ENCODE measurements at places on chromosomes 6 and 20.

GRCh38 chr6:148827416-148828045, 80.7 kb downstream of the UST start:
- no peaks in the 10 kb centered on the region for H3K27me3 ChIP-seq
- no peak overlapping the region for H3K4me3 ChIP-seq
- DNase-seq, result no peak
- H3K4me1 ChIP-seq, result peaks cover 4% of the 10 kb centered on the region
- no peaks in the 10 kb centered on the region for H3K36me3 ChIP-seq

DNA sequence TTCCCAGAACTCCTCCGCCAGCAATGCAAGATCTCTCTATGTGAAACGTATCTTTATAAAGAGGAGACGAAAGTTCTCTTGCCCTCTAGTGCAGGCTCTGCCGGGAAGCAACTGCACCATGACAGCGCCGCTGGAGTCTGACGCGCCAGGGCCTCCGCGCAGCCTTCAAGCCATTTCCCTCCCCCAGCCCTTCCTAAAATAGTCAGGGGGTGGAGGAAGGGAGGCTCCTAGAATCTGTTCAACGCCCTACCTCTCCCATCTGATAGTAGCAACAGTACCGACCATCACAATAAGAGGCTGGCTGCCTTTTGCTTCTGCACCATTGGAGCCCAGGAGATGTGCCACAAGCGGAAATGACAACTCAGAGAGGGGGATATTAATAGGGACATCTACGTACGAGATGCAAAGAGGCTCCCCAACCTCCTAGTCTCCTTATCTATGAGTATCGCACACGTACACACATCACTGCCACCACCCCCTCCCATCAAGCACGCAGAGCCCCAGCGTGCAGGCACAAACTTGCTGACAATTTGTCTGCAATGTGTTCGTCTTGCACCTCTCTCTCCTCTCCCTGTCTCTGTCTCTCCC, 1.0 kb downstream of the SYNE1 start:
- H3K27me3 ChIP-seq, result peaks cover 36% of the 10 kb centered on the region
- peaks cover 5% of the 10 kb centered on the region for H3K4me1 ChIP-seq
- H3K4me3 ChIP-seq, result peak overlapping the region; percentile 77
- no peaks in the 10 kb centered on the region for H3K36me3 ChIP-seq
- H3K27ac ChIP-seq, result no peak overlapping the region

GRCh38 chr20:35156978-35157377, 9.8 kb upstream of the EDEM2 start:
- DNase-seq, result no peak
- no peaks in the 10 kb centered on the region for H3K27me3 ChIP-seq
- H3K4me3 ChIP-seq, result no peak overlapping the region
- H3K27ac ChIP-seq, result no peak overlapping the region
- no peaks in the 10 kb centered on the region for H3K4me1 ChIP-seq

- no peak overlapping the region for H3K4me3 ChIP-seq
- no peaks in the 10 kb centered on the region for H3K27me3 ChIP-seq
- H3K4me1 ChIP-seq, result peaks cover 16% of the 10 kb centered on the region
- DNase-seq, result no peak
- peaks cover 57% of the 10 kb centered on the region for H3K36me3 ChIP-seq
Observed at GRCh38 chr6:20487669-20488375, 46.4 kb upstream of the CDKAL1 start.

DNA sequence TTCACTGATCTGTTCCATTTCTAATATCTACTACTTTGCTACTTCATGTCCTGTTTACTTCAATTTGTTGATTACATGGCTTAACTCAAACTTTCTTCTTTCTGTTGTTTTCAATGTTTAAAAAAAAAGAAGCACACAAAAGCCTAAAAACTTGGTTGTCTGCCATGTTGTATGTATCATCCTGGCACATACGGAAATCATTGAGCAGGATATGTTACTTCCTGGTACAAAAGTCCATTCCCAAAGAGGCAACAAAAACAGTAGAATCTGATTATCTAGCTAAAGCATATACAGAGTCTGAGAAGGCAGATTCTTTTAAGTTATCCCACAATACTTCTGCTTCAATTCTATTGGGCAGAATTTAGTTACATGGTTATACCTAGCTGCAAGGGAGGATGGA, 14.5 kb upstream of the COL12A1 start:
- H3K27me3 ChIP-seq, result peaks cover 4% of the 10 kb centered on the region
- H3K27ac ChIP-seq, result no peak overlapping the region
- DNase-seq, result no peak

DNA sequence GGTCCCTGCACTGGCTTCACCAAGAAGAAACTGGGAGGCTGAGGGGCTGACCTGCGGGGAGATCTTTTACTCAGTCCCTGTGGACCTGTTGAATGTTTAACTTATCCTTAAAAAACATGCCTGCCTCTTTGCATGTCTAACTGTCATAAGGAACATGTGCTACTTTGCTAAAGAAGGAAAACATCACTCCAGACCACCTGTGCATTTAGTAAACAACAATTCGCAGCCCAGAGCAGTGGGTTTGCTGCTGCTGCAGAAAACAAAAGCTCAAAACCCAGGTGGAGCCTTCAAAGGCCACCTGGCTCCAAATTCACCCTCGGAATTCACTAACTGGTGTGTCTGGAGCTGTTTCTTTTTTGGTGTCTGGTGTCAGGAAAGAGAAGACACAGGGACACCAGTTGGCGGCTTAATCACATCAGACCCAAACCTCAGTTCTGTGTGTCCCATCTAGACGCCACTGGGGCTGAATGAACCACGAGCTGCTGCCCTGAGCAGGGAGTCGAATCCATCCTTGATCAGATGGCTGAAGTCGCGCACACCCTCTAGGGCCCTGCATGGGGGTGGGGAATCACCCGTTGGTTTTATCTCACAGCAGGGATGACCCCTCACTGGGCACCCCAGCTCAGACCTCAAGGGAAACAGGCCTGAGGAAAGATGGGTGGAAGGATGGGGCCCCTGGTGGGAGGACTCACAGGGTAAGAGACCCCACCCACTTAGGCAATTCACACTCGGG, 344.3 kb downstream of the PREX1 start:
- H3K4me1 ChIP-seq, result no peaks in the 10 kb centered on the region
- no peak overlapping the region for H3K27ac ChIP-seq
- no peak overlapping the region for H3K4me3 ChIP-seq
- no peaks in the 10 kb centered on the region for H3K27me3 ChIP-seq
- DNase-seq, result no peak
- no peaks in the 10 kb centered on the region for H3K36me3 ChIP-seq

GRCh38 chr6:97501853-97502252, 218.8 kb upstream of the MMS22L start:
- no peak for DNase-seq
- no peaks in the 10 kb centered on the region for H3K4me1 ChIP-seq
- no peak overlapping the region for H3K4me3 ChIP-seq

DNA sequence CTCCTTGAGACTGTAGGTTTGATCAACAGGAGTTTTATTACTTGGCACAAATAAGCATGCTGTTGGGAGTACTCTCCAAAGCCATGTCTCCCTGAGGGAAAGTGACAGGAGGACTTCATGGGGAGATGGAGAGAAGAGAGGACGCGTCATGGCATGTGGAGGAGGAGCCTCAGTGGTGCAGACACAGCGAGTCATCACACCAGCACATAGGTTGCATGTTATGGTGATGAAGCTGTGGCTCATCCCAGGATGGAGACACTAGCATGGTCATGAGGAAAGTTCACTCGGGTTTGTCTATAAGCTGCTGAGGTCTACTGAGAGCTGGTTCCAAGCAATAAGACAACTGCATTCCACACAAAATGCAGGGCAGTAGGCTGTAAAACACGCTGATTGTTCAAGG, 13.2 kb upstream of the SSTR4 start:
- H3K4me1 ChIP-seq, result peaks cover 10% of the 10 kb centered on the region
- H3K4me3 ChIP-seq, result no peak overlapping the region
- no peak for DNase-seq
- H3K27me3 ChIP-seq, result no peaks in the 10 kb centered on the region
- no peaks in the 10 kb centered on the region for H3K36me3 ChIP-seq

GRCh38 chr6:153130515-153131036, 506 bp downstream of the RGS17 start:
- H3K27me3 ChIP-seq, result peaks cover 19% of the 10 kb centered on the region
- H3K4me3 ChIP-seq, result peak overlapping the region; percentile 83
- H3K4me1 ChIP-seq, result peaks cover 2% of the 10 kb centered on the region
- DNase-seq, result peak; percentile 6
- H3K36me3 ChIP-seq, result no peaks in the 10 kb centered on the region

GRCh38 chr6:74870403-74870802, 335.4 kb downstream of the COL12A1 start:
- H3K4me1 ChIP-seq, result no peaks in the 10 kb centered on the region
- no peaks in the 10 kb centered on the region for H3K36me3 ChIP-seq
- no peak for DNase-seq
- H3K4me3 ChIP-seq, result no peak overlapping the region
- no peak overlapping the region for H3K27ac ChIP-seq
- H3K27me3 ChIP-seq, result no peaks in the 10 kb centered on the region

GRCh38 chr6:170294813-170295509, 4.1 kb upstream of the DLL1 start:
- H3K36me3 ChIP-seq, result no peaks in the 10 kb centered on the region
- peaks cover 59% of the 10 kb centered on the region for H3K4me1 ChIP-seq
- peak overlapping the region; percentile 49 for H3K4me3 ChIP-seq
- no peak overlapping the region for H3K27ac ChIP-seq
- H3K27me3 ChIP-seq, result peaks cover 36% of the 10 kb centered on the region

GRCh38 chr6:128606611-128607010, 86.2 kb upstream of the PTPRK start:
- no peak overlapping the region for H3K4me3 ChIP-seq
- no peak overlapping the region for H3K27ac ChIP-seq
- DNase-seq, result no peak
- no peaks in the 10 kb centered on the region for H3K27me3 ChIP-seq
- no peaks in the 10 kb centered on the region for H3K36me3 ChIP-seq

GRCh38 chr6:51120016-51120415, 301.3 kb downstream of the TFAP2B start:
- H3K4me1 ChIP-seq, result no peaks in the 10 kb centered on the region
- H3K4me3 ChIP-seq, result no peak overlapping the region
- H3K27ac ChIP-seq, result no peak overlapping the region
- H3K27me3 ChIP-seq, result no peaks in the 10 kb centered on the region
- no peak for DNase-seq

DNA sequence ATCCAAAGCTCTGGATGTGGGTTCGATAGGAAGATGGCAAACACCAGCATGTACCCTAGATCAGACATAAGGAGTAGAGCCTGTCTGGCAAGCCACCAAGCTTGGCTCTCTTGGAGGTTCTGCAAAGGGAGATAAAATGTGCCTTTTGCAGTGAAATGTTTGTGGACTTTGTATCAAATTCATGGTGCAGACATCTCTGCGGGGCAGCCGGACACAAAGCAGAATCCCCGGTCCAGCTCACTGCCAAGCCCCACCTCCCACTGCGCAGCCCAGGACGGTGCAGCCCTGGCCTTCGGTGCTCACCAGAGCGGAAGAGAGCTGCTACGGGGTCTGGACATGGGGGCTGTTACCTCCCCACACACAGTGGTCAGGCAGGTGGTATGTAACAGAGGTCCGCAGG, 333.6 kb upstream of the JARID2 start:
- DNase-seq, result no peak
- H3K27ac ChIP-seq, result no peak overlapping the region
- no peak overlapping the region for H3K4me3 ChIP-seq
- H3K4me1 ChIP-seq, result peaks cover 13% of the 10 kb centered on the region
- H3K27me3 ChIP-seq, result no peaks in the 10 kb centered on the region
- no peaks in the 10 kb centered on the region for H3K36me3 ChIP-seq

DNA sequence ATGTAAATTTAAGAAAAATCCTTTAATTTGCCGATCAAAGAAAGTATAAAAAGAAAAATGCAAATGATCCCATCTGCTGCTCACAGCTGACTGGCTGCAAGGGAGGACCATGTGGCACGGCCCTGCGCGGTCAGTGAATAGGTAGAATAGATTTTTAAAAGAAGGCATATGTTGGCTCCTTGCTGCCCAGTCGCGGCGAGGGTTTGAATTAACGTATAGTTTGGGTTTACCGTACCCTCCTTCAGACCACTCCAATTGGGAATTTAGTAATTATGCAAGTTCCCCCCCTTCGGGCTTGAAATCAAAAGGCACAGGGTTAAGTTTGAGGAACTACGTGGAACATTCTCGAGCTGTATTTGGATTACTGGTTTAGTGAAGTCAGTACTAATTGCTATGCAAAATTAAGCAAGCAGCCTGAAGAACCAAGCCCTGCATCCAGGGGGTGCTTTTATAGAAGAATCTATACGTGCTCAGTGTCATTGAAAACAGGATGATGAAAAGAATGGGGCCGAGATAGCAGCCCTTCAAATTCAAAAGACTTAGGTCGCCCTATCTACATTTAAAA, 1.1 kb upstream of the BEND3 start:
- H3K27me3 ChIP-seq, result peaks cover 4% of the 10 kb centered on the region
- no peak overlapping the region for H3K27ac ChIP-seq
- peak overlapping the region; percentile 74 for H3K4me3 ChIP-seq
- peaks cover 15% of the 10 kb centered on the region for H3K4me1 ChIP-seq
- peak; percentile 80 for DNase-seq

- DNase-seq, result no peak
- H3K36me3 ChIP-seq, result no peaks in the 10 kb centered on the region
- H3K27ac ChIP-seq, result no peak overlapping the region
- no peaks in the 10 kb centered on the region for H3K27me3 ChIP-seq
Observed at GRCh38 chr6:150723857-150724256, 124.2 kb downstream of the PLEKHG1 start.

DNA sequence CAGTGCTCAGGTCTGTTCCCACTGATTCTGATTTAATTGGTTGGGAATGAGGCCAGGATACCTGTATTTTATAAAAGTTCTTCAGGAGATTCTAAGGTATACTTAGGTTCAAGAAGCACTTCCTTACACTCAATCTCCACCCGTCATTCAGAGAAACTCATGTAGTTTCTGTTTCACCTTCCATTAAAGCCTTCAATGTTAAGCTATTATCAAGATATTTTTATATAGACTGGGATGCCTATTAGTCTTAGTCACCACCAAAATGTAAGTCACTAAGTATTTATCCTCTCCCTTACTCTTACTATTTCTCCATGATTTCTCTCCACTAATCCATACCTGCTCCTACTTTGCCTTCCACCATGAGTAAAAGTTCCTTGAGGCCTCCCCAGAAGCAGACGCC, 38.1 kb upstream of the GCLC start:
- H3K27ac ChIP-seq, result no peak overlapping the region
- H3K4me3 ChIP-seq, result no peak overlapping the region
- no peak for DNase-seq
- no peaks in the 10 kb centered on the region for H3K27me3 ChIP-seq

Data from common myeloid progenitor, CD34-positive (primary cell).